ENCODE measurements at places on chromosomes 3 and 15.

- no peak for DNase-seq
Observed at GRCh38 chr15:64247906-64248541, 85.2 kb upstream of the PPIB start.

DNA sequence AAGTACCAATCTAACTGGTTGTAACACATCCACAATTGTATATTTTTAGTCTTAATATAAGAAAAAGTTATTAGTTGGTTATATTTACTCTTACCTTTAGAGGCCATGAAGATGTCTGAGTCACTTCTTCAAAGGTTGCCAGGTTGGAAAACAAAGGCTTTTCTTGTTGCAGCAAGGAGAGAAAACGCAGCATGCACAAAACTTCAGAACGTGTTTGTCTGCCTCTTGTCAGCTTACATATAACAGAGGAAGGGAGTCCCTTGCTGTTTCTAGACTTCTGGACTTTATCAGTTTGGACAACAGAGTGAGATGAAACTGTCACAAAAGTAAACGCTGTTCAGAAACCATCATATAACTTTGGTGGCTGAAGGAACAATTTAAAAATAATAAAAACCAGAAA, at the start of gene PLSCR5:
PLSCR5 (minus strand) TSS at position 241 of the 400 bp plus-strand sequence; CDS start at position 107, 134 bp downstream.
- DNase-seq, result no peak

- DNase-seq, result no peak
Observed at GRCh38 chr15:56757875-56758274, 24.6 kb upstream of the ZNF280D start.

DNA sequence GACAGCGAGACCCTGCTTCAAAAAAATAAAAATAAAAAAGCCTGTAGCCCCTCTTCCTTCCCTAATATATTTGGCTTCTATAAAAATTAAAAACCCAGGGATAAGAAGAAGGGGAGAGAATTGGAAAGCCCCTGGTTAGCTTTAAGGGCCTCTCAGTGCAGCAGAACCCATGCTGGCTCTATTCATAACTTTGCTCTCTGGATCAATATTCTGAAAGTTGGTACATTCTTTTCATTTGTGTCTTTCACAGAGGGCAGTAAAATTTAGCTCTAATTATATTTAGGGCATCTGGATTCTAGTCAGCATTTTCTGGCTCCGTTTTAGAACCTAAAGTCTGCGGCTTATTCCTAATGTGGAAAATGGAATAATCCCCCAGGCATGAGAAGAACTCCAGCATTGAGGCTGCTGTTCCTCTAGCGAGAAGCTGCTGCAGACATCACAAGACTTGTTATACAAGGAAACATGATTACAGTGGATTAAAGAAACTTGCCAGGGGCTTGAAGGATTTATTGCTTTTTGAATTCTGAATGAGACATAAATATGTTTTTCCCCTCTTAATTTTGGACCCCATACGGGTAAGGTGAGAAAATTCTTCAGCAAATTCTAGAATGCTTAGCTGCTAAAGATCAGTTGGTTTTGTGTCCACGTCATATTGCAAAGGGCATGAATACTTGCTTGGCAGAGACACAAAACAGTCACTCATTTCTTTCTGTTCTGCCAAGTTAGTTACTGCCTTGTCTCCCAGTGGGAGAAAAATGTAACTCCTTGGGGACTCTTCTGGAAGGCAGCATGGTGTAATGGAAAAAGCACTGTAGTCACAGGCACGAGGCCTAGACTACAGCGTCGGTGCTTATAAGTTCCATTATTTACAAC, 177.7 kb downstream of the VGLL4 start:
- no peak for DNase-seq

GRCh38 chr3:97187771-97188170, 373.4 kb downstream of the EPHA6 start:
- no peak for DNase-seq

DNA sequence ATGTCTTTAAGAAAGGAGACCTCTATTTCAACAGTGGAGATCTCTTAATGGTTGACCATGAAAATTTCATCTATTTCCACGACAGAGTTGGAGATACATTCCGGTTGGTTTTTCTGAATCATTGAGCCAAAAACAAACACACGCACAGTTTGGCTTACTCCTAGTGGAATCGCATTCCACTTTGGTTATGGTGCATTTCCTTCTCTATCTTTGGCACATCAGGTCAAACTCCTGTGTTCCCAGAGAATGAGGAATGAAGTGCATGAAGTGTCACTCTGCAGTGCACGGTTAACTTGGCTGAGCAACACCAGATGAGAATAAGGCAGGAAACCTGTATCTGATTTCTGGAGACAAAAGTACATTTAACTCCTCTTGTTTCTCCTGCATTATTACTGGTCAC, 38.5 kb downstream of the HDC start:
- no peak for DNase-seq

DNA sequence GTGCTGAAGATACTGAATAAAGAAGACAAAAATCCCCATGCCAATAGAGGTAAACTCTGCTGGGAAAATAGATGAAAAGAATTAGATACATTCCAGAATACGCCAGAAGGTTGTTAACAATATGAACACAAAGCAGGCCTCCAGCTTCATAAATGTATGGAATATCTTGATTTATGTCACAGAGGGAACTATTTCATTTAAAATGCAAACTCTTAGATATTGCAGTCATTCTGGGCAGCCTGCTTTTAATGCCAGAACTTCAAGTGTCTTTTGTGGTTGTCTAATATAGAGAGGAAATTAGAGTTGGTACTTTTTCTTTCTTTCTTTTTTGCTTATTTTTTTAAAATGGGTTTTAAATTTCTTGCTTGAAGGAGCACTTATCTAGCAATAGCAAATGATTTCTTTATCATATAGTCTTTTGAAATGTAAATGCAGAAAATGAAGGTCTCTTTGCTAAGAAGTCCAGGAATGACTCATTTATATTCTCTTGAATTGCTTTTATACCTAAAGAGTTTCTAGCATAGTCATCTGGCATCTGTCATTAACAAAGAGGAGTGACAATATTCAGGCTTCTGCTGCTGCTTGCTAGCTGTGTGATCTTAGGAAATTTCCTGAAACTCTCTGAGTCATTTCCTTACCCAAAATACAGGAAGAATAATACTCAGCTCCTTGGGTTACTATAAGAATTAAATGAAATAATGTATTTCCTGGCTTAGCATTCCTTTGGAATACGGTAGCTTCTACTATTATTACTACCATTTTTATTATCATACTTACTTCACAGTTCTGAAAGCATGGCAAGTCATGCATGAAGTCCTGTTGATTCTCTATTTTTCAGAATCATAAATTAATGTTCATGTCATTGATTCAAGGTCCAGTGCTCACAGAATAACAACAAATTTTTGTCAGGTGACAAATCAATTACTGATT, 527.6 kb downstream of the DIPK2A start:
- DNase-seq, result no peak

DNA sequence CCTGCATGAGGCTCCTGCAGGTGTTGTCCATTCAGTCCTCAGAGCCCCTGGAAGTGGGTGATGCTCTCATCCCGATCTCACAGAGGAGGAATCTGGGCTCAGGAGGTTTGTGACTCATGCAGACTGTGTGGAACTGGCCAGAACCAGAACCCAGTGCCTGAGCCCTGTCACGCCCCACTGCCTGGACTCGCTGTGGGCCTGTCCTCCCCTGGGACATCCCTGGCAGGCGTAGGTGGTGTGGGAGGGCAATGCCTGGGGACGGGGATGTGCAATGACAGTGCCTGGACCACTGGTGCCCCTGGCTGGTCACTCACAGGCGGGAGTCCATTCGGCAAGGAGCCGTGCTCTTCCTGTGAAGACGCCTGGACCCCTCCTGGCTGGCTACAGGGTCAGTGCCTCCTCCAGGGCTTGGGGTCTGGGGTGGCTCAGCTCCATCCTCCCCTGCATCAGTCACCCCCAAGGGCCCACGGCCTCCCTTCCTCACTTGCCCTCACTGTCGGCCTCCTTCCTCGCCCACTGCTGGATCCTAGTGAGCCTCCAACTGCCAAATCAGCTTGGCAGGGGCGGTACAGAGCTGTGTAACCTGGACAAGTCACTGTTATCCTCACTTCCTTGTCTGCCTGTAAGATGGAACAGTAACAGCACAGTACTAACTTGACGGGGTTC, 14.9 kb downstream of the PSTPIP1 start:
- DNase-seq, result no peak

DNA sequence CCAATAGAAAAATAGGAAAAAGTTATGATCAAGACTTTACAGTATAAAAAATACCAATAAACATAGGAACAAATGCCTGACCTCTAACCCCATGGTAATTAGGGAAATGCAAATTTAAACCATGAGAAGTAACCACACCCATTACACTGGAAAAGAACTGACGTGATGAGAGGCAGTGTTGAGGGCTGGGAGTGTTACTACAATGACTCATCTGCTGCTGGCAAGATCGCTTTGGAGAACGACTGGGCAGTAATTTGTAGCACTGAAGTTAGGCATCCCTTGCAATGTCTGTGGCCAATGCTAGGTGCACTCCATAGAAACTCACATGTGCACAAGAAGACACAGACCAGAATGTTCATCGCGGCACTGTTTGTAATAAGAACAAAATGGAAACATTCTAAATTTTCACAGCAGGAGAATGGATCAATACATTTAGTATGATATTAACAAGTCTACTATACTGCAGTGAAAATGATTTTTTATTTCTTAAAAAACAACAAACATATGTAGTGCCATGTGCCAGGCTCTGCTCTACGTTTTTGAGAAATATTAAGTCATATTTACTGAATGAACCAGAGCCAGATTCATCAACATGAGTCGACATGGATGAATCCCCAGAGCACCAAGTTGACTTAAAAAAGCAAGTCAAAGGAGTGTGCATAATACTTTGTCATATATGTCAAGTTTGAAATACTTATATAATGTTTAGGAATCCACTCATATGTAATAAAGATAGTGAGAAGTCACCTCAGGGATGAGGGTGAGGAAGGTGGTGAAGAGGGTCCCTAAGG, 37.6 kb upstream of the EPHB3 start:
- no peak for DNase-seq

DNA sequence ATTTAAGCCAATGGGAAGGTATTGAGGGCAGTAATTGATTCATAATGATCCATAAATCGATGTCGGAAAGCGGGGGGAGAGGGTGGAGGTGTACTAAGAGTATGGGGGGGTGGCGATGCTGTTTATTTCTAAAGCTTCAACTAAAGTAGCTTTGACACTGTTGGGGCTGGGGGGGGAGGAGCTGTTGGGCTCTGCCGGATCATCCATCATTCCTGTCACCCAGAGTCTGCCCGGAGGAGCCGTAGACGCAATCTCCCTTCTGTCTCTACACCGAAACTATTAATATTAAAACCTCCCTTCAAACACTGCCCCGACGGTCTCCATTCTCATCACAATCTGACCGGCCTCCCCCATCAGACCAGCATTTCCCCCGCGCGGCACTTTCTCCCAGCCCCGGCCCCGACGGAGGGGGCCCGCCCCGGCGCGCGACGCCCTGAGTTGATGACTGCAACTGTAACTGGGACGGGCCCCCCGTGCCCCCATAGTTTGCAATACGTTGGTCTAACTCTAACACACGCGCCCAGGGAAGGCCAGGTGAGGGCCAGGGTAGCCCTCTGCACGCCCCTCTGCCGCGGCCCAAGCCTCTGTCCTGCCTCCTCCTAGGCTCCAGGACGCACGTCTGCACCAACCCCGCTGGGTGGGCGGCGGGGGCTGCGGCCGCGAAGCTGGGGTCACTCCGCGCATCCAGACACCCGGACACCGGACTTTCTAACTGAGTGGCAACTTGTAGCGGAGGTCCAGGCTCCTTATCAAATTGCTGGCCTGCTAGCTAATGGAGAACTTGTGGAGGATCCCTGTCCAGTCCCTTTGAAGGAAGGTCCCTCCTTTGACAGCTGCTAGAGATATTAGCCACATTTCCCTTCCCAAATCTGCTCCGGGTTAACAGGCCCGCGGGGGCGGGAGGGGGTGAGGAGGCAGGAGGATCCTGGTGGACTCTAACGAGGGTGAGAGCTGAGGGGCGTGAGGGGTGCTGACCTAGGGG, 212.0 kb downstream of the MEIS2 start:
- DNase-seq, result no peak

DNA sequence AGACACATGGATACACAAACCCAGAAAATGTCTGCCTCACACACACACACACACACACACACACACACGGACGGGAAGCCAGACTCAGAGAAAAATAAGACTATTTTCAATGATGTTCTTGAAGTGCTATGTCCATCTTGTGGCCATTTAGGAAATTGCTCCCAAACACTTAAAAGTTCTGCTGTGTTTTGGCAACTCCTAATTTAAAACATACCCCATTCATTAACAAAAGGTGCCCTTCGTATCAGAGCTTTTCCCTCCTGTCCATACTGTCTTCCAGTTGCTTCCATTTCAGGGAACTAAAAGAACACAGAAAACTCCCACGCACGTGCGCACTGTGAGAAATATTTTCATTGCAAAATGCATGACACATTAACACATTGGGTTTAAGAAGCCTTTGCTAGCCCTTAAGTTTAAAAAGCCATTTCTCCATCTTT, 44.6 kb downstream of the SLC12A1 start:
- no peak for DNase-seq

DNA sequence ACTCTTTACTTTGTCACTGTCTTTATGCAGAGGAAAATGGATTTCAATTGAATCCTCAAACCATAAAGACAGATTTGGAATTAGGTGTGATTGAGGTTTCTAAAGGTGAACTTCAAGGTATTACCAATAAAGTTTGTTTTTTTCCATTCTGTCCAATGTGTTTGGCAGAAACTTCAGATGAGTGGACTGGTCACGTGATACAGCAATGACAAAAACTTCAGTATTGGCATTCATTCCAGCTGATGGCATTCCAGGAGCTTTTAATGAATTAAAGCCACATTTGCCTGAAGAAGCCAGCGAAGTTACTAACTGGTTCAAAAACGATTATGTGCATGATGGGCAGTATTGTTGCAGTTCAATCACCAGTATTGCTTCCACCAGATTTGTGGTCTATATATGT, 4.5 kb upstream of the MASP1 start:
- DNase-seq, result no peak

- no peak for DNase-seq
Observed at GRCh38 chr3:141112686-141113297, 61.6 kb downstream of the SPSB4 start.

GRCh38 chr3:108088697-108089096, 2.1 kb downstream of the CD47 start:
- DNase-seq, result no peak

- DNase-seq, result no peak
Observed at GRCh38 chr15:95830281-95830680, 500.2 kb upstream of the NR2F2 start.

DNA sequence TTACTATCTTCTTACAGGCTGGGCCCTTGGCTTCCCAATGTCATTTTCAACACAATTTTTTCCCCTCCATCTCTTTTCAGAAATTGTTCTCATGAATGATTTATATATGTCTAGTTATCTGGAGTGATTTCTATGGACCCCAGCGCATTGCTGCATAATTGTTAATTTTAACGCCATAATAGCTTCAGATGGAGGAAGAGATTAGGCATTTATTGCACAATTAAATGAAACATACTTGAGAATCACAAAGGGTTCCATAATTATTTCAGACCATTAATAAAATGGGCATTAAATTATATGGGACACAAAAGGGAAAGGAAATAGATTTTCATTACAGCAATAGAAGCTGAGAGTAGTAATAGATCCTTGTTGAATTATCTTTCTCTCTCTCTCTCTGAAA, 70.3 kb upstream of the SOX14 start:
- no peak for DNase-seq
